ENCODE measurements at places on chromosomes 7 and 10.

GRCh38 chr7:137454767-137455166 lies 111.2 kb upstream of the PTN start:
- DNase-seq: no peak

DNA sequence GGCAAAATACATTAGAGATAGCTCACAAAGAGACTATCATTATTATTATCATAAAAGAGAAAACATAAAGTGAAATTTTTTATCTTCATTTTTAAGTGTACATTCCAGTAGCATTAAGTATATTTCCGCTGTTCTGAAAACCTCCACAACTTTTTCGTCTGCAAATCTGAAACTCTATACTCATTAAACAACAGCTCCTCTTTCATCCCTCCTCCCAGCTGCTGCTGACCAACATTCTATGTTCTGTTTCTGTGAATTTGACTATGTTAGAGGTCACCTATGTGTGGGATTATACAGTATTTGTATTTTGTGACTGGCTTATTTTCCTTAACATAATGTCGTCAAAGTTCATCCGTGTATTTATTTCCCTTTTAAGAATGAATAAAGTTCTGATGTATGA lies 429.3 kb upstream of the TPK1 start:
- DNase-seq: no peak

DNA sequence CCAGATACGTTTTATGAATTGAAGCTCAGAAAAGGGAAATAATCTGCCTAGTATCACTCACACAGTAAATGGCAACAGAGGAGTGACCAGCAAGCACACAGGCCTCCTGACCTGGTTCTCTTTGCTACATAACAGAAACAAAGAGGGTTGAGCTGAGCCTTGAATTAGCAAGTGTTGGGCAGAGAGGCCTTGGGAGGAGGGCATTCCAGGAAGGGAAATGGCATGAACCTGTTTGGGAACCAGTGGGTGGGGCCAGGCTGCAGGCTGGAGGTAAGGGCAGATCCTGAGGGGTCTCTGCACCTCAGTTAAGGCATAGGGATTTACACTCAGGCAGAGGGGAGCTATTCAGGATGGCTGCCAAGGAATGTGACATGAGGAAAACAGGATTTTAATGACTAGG lies 24.8 kb upstream of the CYCS start:
- no peak for DNase-seq

DNA sequence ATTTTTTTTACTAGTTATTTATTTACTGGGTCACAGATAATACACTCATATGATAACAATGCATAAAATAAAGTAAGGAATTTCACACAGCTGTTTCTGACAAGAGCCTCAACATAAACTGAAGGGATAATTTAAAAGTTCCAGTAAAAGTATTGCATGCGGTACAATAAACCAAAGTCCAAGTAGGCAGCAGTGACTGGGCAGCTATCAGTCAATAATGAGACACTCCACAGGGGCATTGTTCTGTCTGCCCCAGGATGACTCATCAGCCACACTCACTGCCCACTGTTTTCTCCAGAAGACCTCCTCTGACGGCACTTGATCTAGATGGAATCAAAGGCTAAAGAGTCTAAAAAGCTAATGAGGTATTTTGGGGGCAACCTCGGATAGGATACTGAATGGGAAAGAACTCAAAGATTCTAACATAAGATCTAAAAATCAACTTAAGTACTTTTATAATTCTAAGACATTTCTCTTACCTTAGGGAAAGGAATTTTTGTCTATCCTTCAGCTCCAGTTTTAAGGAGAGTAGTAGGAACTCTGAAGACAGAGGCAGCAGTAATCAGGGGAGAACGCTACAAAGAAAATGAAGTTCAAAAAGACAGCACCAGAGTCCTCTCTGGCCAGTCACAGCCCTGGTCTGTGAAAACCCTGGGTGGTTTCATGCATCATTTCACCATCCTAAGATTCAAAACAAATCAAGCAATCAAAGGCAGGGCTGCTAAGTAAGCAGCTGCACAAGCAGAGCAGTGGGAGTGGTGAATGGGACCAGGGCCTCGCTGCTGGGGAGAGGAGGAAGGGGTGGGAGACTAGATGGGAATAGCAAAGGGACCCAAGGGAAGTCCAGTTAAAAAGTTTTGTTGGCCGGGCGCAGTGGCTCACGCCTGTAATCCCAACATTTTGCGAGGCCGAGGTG lies 175.1 kb downstream of the AVL9 start:
- no peak for DNase-seq

DNA sequence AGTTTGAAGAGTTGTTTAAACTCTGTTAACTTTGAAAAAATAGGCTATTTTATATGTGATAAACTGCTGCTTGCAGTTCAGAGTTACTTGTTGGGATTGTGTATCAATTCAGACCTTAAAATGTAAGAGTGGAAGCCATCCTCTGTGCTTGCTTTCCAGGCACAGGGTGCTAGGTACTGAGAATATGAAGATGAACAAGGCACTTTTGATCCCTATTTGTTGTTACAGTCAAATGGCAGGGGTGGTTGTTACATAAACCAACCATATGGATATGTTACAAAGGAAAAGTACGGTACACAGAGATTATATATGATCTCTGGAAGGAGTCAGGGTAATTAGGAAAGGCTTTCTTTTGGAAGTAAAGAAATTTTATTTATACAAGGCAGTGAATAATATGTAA lies 63.8 kb downstream of the REEP3 start:
- peak; percentile 2 for DNase-seq

GRCh38 chr10:21036757-21037156 lies 139.6 kb upstream of the NEBL start:
- no peak for DNase-seq

GRCh38 chr10:25865267-25865666 lies 68.8 kb upstream of the MYO3A start:
- DNase-seq: no peak

- DNase-seq: peak; percentile 19
Measured at GRCh38 chr7:79529214-79529880, 75.9 kb upstream of the MAGI2 start.

GRCh38 chr10:13449296-13449695 lies 79.5 kb downstream of the BEND7 start:
- peak; percentile 52 for DNase-seq

DNA sequence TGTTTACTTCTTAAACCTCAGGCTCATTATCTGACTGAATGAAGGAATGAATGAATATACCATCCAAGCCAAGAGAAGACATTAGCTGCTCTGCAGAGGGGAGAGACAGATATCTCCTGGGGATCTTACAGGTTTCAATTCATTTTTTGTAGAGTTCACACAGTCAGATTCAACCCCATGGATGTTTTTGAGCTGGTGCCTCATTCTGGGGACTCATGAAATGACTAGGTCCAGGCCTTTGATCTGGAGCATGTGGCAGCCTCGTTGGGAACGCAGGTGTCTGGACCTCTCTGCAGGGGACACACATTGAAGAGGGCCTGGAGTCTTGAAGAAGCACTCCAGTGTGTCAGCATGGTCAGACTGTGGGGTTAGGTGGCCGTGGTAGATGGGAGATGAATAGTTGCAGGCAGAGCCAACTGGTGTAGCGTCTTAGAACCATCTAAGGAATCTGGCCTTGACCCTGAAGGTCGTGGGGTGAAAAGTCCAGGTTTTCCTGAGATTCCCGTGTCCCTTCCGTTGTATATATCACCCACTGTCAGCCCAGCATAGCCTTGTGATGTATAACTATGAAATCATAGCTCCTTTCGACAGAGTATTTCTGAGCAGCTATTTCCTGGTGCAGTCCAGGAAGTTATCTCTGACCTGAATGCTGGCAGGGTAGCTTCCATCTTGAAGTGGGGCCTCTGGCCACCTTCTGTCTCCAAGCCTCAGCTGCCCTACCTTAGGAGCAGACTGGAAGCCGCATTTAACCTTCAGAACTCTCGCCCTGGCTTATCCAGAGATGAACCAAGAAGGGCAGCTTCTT lies 22.3 kb downstream of the BTBD16 start:
- no peak for DNase-seq

- no peak for DNase-seq
Measured at GRCh38 chr7:39891894-39892293, 58.2 kb upstream of the CDK13 start.

- peak; percentile 50 for DNase-seq
Measured at GRCh38 chr7:88116235-88116795, 103.5 kb downstream of the SRI start.

DNA sequence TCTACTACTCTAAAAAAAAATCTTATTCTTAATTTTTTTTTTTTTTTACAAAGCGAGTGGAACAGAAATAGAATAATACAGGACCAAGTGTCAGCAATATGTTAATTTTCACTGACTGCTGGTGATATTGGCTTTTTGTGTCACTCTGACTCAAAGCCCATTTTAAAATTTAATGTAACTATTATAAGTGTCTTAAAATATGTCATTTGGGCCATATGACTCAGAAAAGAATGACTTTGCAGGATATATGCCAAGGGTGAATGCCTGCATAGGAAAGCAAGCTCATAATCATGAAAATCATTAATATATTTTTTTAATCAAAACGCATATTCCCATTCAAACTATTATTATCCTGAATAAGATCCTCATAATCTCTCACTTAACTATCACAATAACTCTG lies 149.2 kb downstream of the GNAT3 start:
- DNase-seq: no peak

GRCh38 chr10:131453721-131454634 lies 142.5 kb upstream of the TCERG1L start:
- DNase-seq: peak; percentile 38

GRCh38 chr10:117609796-117610170 lies 67.2 kb downstream of the EMX2 start:
- no peak for DNase-seq

DNA sequence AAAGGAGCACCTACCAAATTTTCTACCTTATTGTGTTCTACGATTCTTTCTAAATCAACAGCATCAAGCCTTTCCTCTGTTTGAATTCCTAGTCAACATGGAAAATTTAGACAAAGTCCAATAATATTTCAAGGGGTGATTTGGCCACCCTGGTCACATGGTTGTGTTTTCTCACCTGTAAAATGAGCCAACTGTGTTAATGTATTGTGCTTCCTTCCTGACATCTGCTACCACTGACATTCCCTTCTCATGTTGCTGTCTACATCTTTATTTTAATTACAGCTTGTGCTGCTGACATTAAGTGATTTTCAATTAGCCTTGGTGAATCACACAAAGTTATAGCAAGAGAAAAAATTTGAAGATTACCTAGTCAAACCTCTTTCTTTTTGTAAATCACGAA lies 83.0 kb upstream of the NPSR1 start:
- DNase-seq: no peak

DNA sequence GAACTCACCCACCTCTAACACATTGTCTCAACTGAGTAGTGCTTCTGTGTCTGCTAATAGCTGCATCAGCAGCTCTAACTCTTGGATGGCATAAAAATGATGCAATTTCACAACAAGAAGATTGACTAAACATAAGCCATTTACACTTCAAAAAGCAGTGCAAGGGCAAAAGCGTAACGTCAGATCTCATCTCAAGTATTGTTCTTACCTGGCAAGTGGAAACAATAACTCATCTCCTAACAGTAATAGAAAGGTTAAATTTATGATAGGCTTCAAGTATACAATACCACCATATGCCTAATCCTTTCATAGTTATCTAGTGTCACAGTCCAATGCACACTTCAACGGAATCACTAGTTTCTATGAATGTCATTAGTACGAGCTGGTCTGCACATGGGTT lies 14.8 kb downstream of the TPK1 start:
- DNase-seq: peak; percentile 86

- no peak for DNase-seq
Measured at GRCh38 chr7:28738412-28738811, 219.7 kb downstream of the TRIL start.

DNA sequence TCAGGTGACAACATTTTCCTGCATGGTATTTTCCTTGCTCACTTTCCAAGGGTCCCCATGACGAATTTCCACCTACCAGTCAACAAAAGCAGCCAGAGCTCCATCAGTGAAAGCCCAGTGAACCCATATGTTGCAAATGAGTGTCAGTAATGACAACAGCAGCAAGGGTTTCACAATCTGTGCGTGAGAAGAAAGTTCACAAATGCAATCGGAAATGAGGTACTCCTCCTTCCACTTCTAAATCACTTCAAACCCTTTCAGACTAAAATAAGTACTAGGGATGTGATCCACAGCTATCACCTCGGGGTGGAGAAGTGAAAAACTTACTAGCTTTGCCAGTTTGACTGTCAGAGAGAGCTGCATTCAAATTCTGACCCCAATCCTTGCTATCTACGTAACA lies 55.6 kb upstream of the BET1 start:
- no peak for DNase-seq

DNA sequence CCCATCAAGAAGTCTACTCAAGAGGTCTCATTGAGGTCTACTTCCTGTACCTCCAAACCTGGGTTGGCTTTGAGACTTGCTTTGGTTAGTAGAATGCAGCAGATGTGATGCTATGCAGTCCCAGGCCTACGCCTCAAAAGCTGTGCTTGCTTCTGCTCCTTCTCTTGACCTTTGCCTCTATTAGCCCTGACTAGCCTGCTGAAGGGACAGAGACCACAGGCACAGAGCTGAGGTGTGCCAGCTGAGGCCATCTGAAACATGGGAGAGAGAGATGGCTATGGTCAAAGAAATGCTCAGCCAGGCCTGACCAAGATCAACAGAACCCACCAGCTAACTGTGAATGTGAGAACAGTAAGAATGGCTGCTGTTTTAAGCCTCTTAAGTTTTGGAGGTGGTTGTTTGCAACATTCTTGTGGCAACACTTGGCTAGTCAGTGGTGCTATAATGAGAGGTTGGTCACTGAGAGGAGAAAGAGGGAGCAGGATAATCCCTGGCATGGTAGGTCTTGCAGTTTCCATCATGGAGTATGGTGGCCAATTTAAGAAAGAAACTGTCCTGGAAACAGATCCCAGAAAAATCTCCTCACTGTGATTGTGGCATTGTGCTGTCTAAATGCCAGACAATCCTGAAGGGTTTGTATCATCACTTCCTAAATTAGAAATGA lies 176.1 kb upstream of the PHYHIPL start:
- no peak for DNase-seq

DNA sequence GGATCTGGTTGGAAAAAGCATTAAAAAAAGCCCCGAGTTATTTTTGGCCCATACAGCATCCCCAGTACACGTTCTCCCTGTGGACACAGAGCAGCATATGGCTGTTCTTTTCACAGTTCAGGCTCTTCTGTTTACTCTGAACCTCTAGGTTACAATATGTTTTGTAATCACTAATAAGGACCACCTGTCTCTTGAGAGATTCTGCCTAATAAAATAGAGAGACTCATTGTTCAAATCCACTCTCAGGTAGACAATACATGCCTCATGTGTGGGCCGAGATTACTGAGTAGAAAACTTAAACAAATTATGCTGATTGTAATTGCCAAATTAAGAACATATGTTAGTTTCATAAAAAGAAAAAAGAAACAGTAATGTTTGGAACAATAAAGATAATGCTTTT lies 647.7 kb downstream of the GRM8 start:
- DNase-seq: peak; percentile 44

- no peak for DNase-seq
Measured at GRCh38 chr7:50812841-50813475, 30.3 kb upstream of the GRB10 start.

GRCh38 chr7:32501522-32501921 lies 6.2 kb downstream of the AVL9 start:
- no peak for DNase-seq

- DNase-seq: no peak
Measured at GRCh38 chr7:16615228-16615627, 30.3 kb downstream of the ANKMY2 start.

GRCh38 chr7:113263749-113264148 lies 145.4 kb upstream of the SMIM30 start:
- DNase-seq: no peak

GRCh38 chr7:87223666-87224065 lies 4.1 kb upstream of the TMEM243 start:
- DNase-seq: no peak

All from NCI-H524 (cell line).